ENCODE measurements at places on chromosomes 11 and 22.
A peak's percentile ranks its signal among the peaks of the same experiment; 100 is the strongest.

DNA sequence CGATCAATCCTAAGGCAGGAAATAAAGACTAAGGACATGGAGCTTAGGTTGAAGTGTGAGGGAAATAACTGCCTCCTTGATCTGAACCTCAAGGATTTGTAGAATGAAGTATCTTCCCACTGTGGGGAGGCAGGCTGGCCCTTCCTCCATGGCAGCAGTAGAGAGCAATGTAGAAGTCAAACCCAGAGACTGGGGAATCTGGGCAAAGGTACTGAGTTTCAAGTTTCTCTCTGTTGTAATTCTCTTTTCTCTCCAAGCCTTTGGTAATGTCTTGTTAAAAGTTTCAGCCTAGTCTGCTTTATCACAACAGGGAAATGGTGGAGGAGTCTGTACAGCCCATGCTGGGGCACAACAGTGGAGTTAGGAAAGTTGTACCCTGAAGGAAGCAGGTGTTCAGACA is 49.5 kb downstream of the ADM start:
- no peak for DNase-seq

DNA sequence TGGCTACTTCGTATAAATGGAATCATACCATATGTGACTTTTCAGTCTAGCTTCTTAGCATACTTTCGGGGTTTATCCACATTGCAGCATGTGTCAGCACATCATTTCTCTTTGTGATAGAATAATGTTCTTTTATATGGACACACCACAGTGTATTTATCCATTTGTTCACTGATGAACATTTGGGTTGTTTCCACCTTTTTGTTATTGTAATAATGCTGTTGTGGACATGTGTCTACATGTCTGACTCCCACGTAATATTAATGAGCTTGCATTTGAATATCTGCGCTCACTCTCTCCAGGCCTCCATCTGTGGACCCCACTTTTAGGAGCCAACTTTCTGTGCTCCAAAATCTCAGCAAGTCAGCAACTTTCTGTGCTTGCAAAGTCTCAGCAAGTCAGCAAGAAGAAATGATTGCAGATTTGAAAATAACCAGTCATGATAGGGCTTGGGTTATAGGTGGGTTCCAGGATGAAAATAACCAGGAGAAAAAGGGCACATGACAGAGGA is 53.9 kb upstream of the GALNT18 start:
- DNase-seq: no peak

DNA sequence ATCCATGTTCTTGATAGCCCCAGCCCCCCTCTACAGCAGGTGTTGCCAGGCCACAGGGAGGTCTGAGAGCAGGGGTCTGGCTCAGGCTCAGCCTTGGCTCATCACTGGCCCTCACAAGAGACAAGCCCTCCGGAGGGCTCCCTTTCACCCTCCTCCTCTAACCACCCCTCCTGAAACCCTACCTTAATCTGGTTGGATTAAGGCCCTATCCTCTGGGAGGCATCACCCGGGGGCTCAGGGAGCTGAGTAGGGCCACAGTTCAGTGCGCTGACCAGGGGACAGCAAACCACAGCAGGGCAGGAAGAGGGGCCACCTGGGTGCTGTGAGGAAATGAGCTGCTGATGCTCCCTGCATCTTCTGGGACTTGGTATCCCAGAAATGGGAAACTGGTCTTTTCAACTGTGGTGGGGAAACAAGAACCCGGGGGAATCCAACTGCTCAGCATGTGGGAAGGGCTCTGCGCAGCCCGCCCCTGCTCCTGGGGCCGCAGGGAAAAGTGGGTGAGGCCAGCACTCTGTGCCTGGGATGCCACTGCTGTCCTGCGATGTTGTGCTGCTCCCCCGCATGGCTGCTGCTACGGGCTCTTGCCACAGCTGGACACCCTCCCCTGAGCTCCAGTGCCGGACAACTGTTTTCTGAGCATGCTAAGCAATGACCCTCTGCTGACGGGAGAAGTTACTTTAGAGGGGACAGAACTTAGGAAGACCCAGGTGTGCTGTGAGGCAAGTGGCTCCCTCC is 17.5 kb downstream of the ADORA2A start:
- DNase-seq: peak; percentile 44

- no peak for DNase-seq
Observed at GRCh38 chr11:92388380-92388779, 163.8 kb downstream of the FAT3 start.

GRCh38 chr11:44247508-44247907 is 62.4 kb downstream of the ALX4 start:
- no peak for DNase-seq

- DNase-seq: no peak
Observed at GRCh38 chr22:33270596-33270995, 212.4 kb upstream of the SYN3 start.

DNA sequence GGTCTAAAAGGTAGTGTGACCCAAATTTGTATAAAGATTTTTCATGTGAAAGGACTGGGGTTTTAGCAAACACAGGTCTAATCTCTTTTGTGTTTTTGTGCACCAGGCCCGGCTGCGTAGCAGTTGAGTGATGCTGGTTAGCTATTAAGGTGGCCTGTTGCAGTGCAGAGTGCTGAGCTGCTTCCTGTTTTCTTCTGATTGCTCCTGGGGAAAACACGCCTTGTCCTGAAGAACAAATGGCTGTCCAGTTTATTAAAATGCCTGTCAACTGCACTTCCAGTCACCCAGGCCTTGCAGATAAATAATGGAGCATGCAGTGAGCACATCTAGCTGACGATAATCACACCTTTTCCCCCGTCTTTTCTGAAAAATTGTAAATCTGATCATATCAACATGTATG is 1.8 kb downstream of the SRSF8 start:
- DNase-seq: peak; percentile 72

DNA sequence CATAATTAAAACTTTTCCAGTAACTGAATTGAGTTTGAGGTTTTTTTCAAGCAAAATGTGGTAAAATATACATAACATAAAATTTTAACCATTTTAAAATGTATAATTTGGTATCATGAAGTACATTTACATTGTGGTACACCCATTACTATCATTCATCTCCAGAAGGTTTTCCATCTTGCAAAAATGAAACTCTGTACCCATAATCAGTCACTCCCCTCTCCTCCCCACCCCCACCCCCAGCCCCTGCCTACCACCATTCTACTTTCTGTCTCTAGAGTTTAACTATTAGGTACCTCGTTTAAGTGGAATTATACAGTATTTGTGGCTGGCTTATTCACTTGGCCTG is 63.7 kb downstream of the MICAL2 start:
- no peak for DNase-seq

GRCh38 chr11:112300094-112300786 is 39.6 kb upstream of the PLET1 start:
- DNase-seq: no peak

GRCh38 chr11:70104419-70104818 is 26.3 kb downstream of the ANO1 start:
- DNase-seq: no peak

- DNase-seq: no peak
Observed at GRCh38 chr11:102546923-102547471, 16.4 kb upstream of the MMP7 start.

DNA sequence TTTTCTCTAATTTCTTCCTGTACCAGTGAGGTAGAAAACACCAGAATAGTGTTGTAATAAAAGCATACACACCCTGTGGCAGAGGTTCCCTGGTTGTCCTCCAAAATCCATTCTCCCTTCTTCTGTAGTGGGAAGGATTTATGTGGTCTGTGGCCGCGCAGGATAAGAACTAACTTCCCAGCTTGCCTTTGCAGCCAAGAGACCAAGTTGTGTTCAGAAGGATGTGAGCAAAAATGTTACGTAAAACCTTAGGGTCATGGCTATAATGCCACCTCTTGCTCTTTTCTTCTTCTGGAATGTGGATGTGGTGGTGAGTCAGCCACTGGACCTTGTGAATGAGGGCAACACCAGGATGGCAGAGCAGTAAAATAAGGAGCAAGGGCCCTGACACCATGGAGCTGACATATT is 28.4 kb downstream of the CCDC90B start:
- DNase-seq: no peak

- DNase-seq: peak; percentile 13
Observed at GRCh38 chr22:17576470-17576869, 13.2 kb downstream of the SLC25A18 start.

DNA sequence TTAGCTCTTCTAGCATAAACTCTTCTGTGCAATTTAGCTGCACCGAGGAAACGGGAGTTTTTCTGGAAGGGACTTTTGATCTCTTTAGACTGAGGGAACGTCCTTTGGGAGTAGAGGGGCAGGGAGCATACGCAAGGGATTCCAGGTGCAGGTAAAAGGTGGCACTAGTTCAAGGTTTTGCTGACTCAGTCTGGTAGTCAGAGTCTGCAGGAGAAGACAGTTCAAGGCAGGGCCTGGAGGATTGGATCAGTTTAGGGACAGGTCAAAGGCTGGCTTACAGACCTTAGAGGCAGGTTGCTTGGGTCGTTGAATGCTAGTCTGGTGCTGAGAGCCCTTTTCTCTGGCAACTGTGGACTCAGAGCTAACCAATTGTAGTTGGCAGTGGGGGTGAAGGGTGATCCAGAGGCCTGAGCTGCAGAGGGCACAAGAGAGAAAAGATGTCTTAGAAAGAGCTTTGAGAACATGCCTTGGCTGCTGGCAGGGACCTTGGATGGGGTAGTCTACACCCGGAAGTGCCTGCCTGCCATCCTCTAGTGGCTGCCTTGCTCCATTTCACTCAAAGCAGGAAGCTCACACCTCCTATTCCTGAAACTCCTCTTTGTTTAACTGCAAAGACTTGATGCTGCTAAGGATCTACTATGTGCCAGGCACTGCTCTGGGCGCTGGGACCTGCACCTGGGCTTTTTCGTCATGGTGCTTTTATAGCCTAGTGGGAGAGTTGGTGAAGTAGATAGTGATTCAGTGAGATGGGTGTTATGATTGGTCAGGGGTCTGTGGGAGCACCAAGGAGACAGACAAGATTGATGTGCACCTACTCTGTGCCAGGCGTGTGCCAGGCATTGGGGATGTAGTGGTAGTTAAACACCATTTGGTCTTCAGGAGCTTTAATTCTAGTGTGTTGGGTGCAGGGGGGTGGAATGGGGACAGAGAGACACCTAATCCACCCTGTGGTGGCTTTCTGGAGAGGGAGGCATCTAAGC is 17.1 kb downstream of the MIAT start:
- DNase-seq: no peak

DNA sequence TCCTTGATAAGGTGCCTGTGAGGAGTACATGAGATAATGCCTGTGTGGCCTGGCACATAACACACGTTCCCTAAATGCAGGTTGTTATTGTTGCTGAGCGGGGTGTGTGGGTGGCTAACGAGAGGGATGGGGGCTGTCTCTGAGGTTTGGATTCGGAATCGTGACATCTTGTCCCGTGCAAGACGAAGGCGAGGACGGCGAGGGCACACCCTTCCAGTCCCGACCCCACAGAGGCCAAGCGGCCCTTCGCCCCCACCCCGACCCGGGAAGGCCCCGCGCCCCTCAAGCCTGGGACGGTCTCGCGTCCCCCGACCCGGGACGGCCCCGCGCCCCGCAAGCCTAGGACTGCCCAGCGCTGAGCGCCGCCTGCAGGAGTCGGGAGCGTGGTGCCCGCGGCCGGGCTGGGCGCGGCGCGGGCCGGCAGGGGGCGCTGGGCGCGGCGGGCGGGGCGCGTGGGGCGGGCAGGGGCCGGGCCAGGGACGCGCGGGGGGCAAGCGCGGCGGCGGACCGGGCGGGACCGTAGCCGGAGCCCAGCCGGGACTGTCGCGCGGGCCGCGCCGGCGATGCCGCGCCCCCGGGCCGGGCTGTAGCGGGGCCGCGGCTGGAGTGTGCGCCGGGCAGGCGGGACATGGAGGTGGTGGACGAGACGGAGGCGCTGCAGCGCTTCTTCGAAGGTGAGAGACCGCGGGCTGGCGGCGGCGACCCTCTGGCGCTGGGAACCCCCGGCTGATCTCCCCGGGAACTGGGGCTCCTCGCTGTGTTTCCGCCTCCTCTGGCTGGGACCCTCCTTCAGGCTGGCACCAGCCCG is at the start of gene MYRF:
MYRF (plus strand) TSS at position 520 of the 808 bp plus-strand sequence; CDS start at position 629, 109 bp downstream.
- no peak for DNase-seq

- DNase-seq: no peak
Observed at GRCh38 chr11:95076416-95076815, 9.7 kb downstream of the SRSF8 start.

- DNase-seq: no peak
Observed at GRCh38 chr22:24322522-24322921, 51.9 kb downstream of the SPECC1L start.

DNA sequence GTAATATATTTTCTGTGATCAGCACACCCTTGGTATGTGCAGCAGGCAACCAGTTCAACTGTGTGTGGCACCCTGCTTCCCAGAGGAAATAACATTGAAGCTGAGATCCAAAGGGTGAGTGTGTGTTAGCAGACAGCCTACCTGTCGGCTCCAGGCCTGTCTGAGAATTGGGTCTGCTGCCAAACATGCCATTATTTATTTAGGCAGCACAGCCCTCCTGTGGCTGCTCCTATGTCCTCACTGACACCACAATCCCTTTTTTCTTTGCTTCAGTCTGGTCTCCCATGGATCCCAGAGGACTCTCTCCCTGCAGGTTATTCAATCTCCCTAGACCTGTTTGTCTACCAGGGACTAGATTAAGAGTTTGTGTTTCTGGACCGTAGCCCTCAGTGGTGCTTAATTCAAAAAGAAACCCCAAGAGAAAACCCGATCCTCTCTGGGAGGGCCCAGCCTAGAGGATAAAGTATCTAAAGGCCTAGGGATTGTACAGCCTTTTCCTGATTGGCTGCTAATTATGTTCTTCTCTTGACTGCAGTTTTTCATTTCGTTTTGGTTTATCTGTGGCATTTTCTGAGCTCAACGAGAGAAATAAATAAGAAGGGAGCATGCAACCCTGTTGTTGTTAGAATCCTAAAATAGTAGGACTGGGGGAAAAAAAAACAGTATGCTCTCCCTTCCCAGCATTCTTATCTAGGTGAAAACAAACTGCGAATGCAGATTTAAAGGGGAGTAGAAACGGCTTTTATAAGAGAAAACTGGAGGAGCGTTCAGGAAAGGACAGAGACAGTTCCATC is 24.1 kb downstream of the KCNE3 start:
- peak; percentile 22 for DNase-seq

DNA sequence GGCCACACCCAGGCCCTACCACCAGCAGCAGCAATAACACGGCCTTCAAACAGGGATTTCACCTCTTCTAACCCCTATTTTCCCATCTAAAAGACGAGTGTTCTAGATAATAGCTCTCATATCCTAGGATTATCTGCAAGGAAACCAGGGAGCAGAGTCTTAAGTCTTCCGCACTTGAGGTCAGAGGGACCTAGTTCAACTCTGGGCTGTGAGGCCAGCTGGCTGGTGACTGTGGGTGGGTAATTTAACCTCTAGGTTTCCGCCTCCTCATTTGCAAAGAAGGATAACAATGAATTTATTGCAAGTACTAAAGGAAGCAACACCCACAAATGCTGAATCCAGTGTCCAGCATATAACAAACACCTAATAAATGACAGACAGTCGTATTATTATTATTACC is 70.1 kb downstream of the LARGE1 start:
- no peak for DNase-seq

DNA sequence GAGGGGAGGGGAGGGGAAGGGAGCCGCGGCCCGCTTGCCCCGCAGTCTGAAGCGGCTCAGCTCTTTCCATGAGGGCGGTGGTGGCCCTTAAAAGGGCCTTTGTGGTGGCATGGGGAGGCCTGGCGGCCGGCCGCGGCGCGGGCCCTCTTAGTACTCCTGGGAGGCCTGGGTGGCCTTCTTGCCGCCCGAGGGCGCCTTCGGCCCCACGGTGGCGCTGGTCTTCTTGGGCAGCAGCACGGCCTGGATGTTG is 6.9 kb downstream of the DPAGT1 start:
- peak; percentile 37 for DNase-seq

All from NCI-H524 (cell line).